ENCODE measurements at places on chromosomes 4 and X.

- DNase-seq, result peak; percentile 64
These were observed 723 bp downstream of the MORC4 start for GRCh38 chrX:106999002-106999975.

GRCh38 chr4:15253349-15253748 lies 174.5 kb upstream of the C1QTNF7 start:
- DNase-seq, result no peak

GRCh38 chr4:67615119-67615518 lies 56.6 kb downstream of the STAP1 start:
- DNase-seq, result no peak

DNA sequence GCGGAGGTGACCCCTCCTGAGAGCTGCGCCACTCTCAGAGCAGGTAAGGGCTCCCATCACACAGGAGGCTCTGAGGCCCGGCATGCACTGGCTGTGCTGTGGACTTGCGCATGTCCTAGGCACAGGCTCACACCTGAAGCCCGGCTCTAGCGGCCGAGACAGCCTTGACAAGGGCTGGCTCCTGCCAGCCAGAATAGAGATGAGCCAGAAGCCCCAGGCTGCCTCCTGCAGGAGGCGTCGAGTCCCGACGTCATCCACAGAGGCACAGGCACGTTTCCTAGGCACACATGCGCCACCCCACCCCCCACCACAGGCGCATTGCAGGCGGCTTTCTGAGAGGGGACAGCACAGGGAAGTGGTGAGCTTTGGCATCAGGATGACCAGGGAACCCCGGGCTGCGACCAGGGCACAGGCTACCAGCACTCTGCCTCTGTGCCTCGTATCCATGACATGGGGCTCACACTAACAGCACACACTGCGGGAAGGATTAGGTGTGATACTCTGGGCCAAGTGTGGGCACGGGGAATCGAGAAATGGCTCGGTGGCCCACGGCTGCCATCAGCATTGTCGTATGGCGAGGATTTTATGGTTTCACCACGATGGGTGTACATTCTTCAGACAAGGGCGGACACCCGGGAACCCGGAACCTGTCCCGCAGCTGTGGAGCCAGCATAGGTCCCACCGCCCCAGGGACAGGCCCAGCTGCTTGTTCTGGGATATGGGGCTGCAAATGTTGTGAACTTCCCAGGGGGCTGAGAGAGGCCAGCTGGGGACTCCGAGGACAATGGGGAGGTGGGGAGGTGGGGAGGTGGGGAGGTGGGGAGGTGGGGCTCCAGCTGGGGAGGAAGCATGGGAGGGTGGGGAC lies 90.7 kb upstream of the ADRA2C start:
- no peak for DNase-seq

GRCh38 chr4:40205259-40206198 lies 8.7 kb downstream of the RHOH start:
- no peak for DNase-seq

- no peak for DNase-seq
These were observed 33.5 kb upstream of the PRRG1 start for GRCh38 chrX:37315511-37316248.

- no peak for DNase-seq
These were observed 83.8 kb upstream of the GPR34 start for GRCh38 chrX:41604766-41605543.

DNA sequence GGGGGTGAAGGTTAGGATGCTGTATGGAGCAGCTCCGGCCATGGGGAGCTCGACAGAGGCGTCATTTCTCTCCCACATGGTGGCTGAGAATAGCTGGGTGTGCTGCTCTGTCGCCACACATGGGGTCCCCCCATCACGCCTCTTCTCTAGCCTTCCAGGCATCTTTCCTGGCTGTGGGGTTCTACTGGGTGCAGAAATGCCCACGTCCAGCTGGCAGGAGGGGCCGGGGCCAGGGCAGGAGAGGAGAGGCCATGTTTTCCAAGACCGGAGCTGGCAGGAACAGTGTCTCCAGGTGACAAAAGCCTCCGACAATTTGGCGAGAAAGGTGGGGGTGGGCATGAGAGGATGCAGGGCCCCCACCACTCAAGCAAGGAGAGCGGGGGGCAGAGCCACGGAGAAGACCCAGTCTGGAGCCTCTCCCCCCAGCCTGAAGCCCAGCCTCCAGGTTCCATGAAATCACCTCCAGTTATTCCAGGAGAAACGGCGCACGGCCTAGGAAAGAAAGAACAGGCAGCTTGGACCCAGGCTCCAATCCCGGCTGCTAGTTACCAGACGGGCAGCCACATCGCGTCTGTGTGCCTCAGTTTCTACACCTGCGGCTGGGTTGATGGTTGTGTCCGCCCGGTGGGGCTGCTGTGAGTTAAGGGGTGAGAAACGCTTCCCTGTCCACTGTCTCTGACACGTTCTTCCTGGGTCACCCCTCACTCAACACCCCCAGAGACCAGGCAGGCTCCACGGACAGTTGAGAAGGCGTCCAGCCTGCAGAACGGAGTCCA lies 27.4 kb upstream of the SPON2 start:
- no peak for DNase-seq
